ENCODE measurements at places on chromosomes 11 and 22.

- no peak for DNase-seq
These were observed 78.5 kb downstream of the CYP2R1 start for GRCh38 chr11:14813516-14813915.

DNA sequence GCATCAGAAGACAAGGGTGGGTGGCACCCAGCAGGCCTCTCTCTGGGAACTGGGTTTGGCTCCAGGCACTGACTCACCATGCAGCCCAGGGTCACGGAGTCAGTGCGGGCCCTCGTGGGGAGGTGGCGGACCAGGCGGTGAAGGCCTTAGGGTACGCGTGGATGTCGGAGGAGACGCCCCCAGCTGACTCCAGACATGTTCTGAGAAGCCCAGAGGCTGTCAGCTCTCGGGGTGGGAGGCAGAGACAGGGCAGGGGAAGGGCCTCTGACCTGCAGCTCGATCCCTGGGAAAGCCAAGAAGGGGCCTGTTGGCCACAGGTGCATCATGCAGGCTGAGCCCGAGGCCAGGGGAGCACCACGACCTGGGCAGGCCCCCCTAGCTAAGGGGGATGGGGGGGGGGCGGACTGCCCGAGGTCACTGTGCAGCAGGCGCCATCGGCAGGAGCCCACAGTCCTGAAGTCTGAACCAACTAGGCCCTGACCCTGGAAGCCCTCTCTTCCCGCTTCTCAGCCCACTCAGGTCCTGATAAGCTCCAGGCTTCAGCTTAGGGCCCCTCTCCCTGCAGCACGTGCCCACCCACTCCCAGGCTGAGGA lies 18.0 kb downstream of the MOB2 start:
- no peak for DNase-seq

GRCh38 chr11:8766043-8766987 lies 83.7 kb downstream of the RPL27A start:
- DNase-seq, result no peak

GRCh38 chr22:49364398-49364797 lies 463.3 kb downstream of the BRD1 start:
- no peak for DNase-seq

GRCh38 chr11:130439160-130439519 lies 9.3 kb upstream of the ADAMTS15 start:
- DNase-seq, result no peak

DNA sequence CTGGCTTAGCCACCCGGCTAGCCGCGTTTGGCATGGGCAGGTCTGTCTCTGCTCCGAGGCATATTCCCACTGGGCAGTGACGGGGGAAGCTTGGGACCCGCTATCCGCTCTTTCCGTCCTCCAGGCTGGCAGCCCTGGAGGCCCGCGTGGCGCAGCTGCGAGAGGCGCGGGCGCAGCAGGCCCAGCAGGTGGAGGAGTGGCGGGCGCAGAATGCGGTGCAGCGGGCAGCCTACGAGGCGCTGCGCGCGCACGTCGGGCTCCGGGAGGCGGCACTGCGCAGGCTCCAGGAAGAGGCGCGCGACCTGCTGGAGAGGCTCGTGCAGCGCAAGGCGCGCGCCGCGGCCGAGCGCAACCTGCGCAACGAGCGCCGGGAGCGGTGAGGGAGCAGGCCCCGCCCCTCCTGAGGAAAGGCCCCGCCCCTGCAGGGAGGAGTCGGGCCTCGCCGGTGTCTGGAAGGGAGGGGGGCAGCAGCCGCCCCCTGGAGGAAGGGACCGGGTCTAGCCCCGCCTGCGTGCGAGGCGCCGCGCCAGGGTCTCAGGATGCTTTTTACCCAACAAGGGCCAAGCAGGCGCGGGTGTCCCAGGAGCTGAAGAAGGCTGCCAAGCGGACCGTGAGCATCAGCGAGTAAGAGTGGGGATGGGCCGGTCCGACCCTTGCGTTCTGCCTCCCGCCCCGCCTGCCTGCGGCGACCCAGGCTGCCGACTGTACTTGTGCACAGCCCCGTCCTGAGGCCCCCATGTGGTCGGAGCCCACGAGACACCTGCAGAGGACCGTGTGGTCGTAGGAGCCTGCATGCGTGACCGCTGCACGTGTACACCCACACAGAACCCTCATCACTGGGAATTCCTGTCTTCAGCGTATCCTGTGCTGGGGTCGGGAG lies 7.9 kb downstream of the ATG16L2 start:
- DNase-seq, result no peak

GRCh38 chr11:123164732-123165450 lies 30.2 kb downstream of the CLMP start:
- DNase-seq, result no peak

DNA sequence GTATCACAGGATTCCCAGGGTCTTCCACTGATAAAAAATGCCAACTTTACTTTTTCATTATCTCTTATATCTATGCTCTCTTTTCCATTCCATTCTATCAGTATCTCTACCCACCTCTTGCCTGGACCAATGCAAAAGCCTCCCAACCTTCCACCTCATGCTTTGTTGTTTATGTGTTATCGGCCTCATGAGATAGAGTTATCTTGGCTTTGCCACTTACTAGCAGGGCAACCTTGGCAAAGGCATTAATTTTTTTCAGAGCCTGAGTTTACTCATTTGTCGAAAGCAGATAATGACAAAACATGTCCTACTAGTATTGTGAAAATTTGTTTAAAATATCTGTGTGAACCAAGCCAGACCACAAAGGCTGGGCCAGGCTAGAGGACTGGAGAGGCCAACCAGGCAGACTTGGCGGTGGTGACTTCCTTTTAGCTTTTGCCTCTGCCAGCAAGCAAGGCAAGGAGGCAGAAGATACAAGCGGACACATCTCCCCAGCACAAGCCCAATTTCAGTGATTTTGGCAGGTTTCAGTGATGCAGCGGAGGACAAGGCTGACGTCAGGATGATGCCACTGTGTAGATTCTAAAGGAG lies 106.9 kb downstream of the ADAMTS15 start:
- no peak for DNase-seq

DNA sequence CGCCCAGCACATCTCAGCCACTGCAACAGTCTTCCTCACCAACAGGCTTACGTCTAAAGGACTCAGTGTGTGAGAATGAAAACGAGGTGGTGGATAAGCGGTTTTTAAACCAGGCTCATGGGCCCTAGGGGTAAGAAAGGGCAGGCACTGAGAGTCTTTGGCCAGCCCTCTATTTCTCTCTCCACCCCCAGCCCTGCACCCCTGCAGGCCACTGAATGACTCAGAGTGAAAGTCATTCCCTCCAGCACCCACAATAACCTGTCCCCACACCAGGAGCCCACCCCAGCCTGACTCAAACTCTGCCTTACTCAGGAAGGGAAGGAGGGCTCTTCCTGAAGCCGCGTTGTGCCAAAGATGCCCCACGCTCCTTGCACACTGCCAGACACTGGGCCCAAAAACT lies 72.0 kb downstream of the LARGE1 start:
- no peak for DNase-seq

- DNase-seq, result no peak
These were observed 30.4 kb downstream of the NEAT1 start for GRCh38 chr11:65452806-65453490.

GRCh38 chr11:99887481-99887880 lies 799.6 kb upstream of the ARHGAP42 start:
- DNase-seq, result no peak

- DNase-seq, result no peak
These were observed 5.3 kb downstream of the NEAT1 start for GRCh38 chr11:65427691-65428577.

DNA sequence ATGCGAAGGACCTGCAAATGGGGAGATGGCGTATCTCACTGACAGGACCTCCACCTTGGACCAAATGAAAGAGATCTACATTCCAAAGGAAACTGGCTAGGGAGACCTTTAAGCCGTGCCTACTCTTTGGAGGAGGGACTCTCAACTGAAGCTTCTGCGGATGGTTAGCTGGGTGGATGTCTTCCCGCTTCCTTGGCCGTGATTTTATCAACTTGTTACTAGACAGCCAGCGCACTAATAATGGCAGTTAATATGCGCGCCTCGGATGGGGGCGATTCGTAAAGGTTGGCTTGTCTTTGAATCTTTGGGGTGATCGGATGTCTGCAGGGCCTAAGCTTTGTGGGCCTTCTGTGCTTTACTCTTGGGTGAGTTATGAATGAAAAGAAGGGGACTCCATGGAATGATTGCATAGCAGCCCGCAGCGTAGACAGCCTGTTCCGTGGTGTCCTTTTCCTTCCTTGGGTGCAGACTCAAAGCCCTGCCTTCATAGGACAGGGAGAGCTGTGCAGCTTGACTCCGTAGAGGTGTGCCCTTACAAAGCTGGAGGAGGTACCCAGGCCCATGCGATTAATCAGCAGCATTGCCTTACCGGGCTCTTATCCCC lies 1.5 kb downstream of the ZNRF3 start:
- DNase-seq, result no peak

DNA sequence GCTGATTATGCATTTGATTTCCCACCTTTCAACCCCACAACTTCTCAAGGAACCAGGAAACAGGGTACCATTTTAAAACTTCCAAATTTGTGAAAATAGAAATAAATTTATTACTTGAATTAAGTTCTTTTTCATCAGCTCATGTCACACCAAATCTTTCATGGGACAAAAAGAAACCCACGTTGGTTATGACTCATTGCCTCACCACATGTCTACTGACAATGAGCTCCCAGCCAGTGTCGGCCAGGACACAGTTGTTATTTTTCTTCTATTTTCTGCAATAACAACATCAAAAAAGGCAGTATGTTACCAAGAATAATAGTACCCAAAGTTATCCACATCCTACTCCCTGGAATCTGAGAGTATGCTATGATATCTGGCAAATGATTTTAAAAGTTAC lies 17.3 kb downstream of the MS4A6A start:
- no peak for DNase-seq

DNA sequence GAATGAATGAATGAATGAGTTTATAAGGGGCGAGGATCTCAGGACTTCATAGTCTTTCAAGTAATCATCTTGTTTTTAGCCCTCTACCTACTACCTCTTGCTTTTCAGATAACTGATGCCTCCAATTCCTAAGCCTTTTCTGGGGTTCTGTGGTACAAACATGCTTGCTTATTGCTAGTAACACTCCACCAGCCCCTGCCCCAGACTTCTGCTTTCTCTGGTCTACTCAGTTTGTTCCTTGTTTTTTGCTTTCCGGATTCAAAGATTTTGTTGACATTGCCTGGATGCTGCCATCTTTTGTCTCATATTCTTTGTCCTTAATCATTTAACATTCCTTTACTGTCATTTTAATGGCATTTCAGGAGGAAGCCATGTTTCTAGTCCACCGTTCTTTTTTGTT lies 8.9 kb upstream of the TMEM9B start:
- no peak for DNase-seq

DNA sequence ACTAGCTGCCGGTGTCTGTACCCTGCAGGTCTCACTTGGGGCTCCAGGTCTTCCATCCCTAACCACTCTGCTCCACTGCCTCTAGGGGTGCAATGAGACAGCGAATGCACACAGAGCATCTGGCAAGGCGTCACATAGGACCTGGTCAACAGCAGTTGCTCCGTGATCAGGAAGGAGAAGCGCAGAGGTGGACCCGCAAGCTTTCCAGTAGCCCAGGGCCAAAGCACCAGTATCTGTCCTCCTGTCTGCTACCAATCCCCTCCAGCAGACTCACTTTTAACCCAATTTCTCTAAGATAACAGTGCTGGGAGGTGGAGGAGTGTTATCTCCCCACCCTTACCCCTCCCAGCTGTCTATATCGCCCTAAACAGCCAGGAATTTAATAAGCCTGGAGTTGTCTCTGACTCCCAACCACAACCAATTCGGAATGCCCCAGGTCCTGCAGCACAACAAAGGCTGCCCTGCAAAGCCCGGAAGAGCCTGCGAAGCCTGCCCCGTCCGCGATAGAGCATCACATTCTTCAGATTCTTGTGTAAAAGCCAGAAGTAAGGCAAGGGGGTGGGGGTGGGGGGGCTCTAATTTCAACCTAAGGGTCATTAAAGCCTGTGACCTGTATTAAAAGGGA lies 19.3 kb downstream of the MYH9 start:
- no peak for DNase-seq

- no peak for DNase-seq
These were observed 71.7 kb upstream of the EIF3M start for GRCh38 chr11:32511926-32512325.

GRCh38 chr11:76789443-76789719 lies 6.2 kb downstream of the TSKU start:
- no peak for DNase-seq

GRCh38 chr11:111526501-111526900 lies 11.9 kb downstream of the HOATZ start:
- no peak for DNase-seq

DNA sequence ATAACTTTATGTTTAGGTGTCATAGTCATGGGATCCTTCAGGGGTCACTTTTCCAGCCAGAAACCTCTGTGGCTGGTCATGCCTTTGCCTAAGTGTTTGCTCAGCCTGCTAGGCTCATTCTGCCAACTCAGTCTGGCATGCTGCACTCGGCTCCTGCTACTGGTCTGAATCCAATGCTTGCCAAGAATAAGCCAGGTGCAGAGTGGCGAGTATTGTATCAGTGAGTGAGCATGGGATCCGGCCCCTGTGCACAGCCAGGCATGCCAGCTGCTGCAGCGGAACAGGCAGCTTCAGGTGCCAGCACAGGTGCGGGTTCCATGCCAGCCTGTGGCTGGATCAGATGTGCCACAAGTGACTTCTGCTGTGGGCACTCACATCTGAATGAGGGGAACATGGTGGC lies 1269.3 kb upstream of the CNTN5 start:
- no peak for DNase-seq

- DNase-seq, result no peak
These were observed 37.3 kb upstream of the CCDC134 start for GRCh38 chr22:41762980-41763779.

DNA sequence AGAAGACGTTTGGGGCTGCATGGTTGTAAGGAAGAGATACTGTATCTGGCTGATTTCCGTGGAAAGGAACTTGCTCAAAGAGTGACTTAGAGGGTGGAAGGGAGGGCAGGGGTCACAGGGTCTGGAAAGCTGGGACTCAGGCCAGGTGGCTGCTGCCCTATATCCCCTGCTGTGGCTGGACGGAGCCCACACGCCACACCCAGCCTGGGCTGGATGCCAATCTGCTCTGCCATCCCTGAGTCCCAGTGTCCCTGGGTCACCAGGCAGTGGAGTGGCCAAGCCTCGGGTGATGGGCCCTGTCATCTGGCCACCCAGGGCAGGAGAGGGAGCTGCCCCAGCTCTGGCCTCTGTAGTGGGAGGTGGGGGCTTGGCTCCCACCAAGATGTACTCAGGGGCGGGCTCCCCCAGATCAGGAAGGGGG lies 26.5 kb upstream of the KRTAP5-7 start:
- no peak for DNase-seq

DNA sequence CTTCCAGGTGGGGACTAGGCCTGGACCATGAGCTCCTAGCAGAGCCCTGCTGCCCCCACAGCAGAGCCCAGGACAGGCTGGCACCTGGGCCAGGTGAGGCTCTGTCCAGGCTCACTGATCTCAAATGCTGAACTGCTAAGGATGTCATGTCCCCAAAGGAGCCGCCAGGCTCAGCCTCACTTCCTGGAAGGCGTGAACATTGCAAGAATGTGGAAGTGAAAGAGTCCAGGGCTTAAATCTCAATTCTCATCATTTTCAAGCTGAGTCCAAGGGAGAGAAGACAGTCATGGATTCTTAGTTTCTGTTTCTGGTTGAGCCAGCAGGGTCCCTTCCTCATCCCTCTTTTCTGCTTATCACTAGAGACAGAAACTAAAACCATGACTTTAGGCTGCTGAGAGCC lies 5.0 kb downstream of the ASCL2 start:
- no peak for DNase-seq

Measured in esophagus squamous epithelium (tissue), 5 donors.